Kidney (tissue), 22 donors: ENCODE measurements at places on chromosomes 16 and 17.

- no peaks in the 10 kb centered on the region for H3K27me3 ChIP-seq
- no peak overlapping the region for H3K27ac ChIP-seq
- DNase-seq: no peak
- H3K4me1 ChIP-seq: no peaks in the 10 kb centered on the region
- no peaks in the 10 kb centered on the region for H3K36me3 ChIP-seq
Observed at GRCh38 chr17:76793775-76794174, 55.9 kb downstream of the MFSD11 start.

DNA sequence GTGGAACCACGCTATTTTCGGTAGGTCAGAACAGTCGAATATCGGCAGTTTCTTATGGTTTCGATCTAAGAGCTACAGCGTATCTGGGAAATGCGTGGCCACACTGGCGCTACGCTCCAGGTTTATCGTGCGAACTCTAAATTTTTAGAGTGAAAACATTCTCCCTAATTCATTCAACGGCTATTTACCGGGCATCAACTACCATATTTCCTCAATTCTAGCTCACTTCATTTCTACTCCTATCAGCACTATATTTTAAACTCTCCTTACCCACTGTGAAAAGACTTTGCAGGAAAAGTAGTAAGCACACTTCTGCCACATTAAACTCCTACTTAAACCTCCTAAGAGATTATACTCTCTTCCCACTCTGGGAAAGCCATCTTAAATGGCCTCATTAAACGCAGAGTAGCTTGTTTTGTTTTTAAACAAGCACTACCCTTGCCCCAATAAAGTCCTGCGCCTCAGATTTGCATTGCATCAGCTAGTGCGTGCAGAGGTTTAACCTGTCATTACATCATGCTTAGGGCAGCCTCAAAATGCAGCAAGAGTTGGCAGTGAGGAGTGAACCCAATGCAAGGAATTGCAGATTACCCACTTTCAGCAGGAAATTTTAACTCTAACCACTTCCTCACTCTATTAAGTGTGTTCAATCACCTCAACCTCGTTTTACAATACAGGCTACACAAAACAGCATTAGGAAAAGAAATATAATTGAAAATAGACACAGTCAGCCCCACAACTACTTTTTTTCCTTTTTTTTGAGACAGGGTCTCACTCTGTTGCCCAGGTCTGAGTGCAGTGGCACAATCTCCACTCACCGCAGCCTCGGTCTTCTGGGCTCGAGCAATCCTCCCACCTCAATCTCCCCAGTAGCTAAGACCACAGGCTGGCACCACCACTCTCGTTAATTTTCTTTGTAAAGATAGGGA, 18.8 kb downstream of the SIAH1 start:
- no peaks in the 10 kb centered on the region for H3K27me3 ChIP-seq
- DNase-seq: peak; percentile 64
- peak overlapping the region; percentile 67 for H3K4me3 ChIP-seq
- peak overlapping the region; percentile 71 for H3K27ac ChIP-seq

DNA sequence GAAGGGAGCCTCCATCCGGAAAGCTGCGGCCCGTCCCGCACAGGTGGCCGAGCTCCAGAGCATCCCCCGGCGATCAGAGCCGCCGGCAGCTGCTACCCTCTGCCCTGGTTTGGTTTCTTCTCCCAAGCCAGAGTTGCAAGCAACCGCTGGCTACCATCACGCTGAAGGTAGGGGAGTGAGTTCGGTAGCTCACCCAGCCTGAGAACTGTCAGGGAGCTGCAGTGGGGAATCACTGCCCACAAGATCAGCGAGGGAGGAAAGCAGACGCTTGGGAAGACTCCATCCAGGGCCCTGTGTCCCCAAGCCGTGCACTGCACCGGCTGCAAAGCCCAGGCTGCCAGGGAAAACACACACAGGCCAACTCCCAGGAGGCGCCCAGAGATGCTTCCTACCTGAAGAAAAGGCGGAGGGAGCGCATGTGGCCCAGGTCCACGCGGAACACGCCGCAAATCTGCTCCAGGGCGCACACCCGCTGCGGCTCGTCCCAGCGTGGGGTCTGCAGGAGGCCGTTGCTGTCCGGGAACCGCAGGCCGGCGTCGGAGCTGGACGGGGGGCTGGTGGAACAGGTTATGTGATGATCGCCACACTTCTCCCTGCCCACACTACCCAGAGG, 83.3 kb downstream of the TBC1D16 start:
- peak; percentile 39 for DNase-seq
- no peaks in the 10 kb centered on the region for H3K27me3 ChIP-seq
- peaks cover 5% of the 10 kb centered on the region for H3K36me3 ChIP-seq
- peak overlapping the region; percentile 1 for H3K27ac ChIP-seq
- no peak overlapping the region for H3K4me3 ChIP-seq

DNA sequence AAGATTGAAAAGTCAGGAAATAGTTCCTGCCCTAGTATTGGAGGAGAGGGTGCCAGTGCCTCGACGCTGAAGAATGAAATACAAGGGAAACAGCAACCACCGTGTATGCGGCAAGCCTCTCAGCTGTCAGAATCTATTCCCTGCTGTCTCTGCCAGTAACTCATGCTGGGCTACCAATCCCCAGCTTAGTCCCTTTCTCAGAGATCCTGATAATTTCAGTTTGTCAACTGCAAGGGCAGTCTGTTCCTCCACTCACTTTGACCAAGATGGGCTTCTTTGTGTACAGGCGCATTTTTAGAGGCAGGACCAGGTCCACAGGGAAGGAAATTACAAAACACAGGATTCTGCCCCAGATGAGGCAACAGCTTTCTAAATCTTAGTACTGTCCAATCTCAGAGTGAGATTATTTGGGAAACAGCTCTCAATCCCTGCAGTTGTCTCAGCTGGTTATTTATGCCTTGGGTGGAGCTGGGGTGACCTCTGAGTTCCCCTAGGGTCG, 1.3 kb downstream of the NQO1 start:
- H3K4me3 ChIP-seq: no peak overlapping the region
- DNase-seq: no peak
- peak overlapping the region; percentile 1 for H3K27ac ChIP-seq
- H3K27me3 ChIP-seq: no peaks in the 10 kb centered on the region
- peaks cover 19% of the 10 kb centered on the region for H3K4me1 ChIP-seq
- no peaks in the 10 kb centered on the region for H3K36me3 ChIP-seq

DNA sequence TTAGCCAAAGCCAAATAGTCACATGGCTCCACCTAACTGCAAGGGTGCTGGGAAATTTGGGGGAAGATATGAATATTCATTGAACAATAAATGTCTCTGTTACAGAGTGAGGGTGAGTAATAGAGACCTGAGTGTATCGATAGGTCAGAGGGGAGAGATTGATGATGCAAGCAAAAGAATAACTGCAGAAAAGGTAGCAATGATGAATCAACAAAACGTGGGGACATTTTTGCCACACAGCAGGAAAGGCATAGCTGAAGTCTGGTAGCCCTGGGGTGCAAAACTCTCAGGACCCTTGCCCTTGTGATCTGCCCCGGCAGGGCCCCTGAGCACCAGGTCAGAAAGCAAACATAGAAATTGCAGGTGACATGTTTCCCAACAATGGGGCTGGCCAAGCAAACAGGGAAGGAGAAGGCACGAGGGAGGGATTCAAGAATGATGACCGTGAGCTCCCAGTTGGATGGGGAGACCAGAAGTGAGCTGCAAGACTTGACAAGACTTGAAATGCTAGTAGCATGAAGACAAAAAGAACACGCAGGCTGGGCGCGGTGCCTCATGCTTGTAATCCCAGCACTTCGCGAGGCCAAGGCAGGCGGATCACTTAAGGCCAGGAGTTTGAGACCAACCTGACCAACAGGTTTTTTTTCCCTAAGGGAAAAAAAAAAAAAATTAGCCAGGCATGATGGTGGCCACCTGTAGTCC, 12.7 kb upstream of the HERPUD1 start:
- no peak overlapping the region for H3K4me3 ChIP-seq
- no peak for DNase-seq
- H3K27me3 ChIP-seq: no peaks in the 10 kb centered on the region
- H3K36me3 ChIP-seq: no peaks in the 10 kb centered on the region
- H3K4me1 ChIP-seq: peaks cover 10% of the 10 kb centered on the region
- H3K27ac ChIP-seq: no peak overlapping the region
